ENCODE measurements at places on chromosomes 6 and 20.
A peak's percentile ranks its signal among the peaks of the same experiment; 100 is the strongest.

DNA sequence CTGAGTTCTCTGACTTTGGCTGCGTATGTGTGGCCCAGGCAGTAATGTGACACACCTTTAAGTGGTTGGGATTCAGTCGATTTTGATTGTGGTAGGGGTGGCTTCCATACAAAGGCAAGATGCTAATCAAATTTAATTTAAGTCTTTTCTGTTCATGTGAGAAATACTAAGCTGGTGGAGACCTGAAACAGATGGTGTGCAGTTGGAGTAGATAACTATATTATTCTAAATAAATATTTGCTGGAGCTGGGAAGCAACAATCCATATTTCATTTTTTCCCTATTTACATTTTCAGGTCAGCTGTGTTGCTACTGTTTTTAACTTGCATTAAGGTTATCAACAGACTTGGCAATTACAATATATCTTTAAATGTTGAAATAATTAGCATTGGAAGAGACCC is 67.4 kb upstream of the C20orf144 start:
- no peak for DNase-seq

GRCh38 chr6:110421749-110422443 is 6.5 kb upstream of the DDO start:
- DNase-seq, result no peak

DNA sequence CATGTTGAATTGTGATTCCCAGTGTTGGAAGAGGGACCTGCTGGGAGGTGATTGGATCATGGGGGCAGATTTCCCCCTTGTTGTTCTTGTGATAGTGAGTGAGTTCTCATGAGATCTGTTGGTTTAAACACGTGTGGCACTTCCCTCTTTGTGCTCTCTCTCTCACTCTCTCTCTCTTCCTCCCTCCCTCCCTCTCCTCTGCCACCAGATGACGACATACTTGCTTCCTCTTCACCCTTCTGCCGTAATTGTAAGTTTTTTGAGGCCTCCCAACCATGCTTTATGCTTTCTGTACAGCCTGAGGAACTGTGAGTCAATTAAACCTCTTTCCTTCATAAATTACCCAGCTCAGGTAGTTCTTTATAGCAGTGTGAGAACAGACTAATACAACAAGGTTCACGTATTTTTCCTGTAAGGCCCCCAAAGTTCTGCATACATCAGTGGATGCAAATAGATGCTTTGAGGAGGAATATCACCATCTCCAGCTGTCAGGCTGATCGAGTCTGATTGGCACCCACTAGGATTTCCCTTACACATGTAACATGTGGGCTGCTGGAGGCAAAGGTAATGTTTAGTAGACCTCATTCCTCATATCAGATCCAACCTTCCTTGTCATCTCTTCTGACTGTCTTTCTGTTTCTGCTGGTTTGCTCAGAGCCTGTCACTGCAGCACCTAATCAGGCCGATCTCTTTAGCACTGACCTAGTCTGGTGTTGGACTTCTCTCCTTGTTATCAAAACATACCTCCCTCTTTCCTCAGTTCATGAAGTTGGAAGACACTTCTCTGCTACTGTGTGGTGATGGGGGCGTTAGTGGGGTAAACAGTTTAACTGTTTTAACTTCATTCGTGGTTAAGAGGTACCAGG is 54.3 kb upstream of the BACH2 start:
- no peak for DNase-seq

GRCh38 chr20:33933469-33933909 is 60.2 kb upstream of the RALY start:
- no peak for DNase-seq

- DNase-seq, result peak; percentile 88
These were observed 246.1 kb downstream of the LY86 start for GRCh38 chr6:6834356-6835222.

DNA sequence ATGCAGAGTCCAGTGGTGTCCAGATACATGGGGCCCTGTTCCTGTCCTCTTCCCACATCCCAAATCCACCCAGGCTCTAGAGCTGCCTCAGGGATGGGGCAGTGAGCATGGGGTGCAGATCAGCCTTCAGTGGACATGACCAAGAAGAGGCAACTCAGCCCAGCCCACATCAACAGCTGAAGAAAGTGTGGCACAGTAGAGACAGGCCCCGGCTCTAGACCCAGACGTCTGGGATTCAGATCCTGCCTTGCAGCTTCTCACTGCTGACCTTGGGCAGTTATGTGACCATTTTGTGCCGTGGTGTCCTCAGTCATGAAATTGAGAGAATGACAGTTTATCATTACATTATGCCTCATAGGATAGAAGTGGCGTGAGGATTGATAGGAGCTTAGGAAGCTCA is 54.6 kb upstream of the CST7 start:
- no peak for DNase-seq

- DNase-seq, result no peak
These were observed 70.1 kb downstream of the TRMT11 start for GRCh38 chr6:126056355-126057004.

GRCh38 chr6:63023726-63024125 is 187.5 kb upstream of the FKBP1C start:
- DNase-seq, result no peak

DNA sequence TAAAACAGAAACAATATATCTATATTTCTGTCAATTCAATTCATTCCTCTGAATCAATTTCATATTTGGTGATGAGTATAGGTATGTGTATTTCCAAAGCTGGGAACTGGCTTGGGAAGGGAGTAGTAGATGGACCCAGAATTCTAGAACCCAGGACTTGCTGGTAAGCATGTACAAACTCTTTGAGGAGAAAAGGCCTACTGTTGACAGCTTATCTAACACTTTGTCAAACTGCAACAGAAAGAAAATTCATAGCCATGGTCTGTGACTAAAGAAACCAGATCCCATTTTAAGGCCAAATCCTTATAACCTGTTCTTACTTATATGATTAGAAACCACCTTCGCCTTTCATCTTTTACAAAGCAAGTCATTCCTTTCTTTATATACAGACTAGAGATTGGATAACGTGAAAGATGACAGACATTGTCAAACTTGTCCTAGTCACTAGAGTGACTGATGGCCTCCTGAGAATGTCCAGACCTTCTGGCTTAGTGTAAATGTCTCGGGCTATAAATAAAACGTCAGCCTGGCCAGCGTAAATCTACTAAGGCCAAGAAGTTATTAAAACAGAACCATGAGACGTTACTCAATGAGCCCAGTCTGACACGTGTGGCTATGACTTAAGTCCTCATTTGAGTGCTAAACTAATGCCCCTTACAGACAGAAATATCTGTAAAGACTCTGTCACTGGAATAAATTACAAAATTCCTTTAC is 152.3 kb downstream of the ALDH8A1 start:
- no peak for DNase-seq

GRCh38 chr6:96872976-96873375 is 24.7 kb downstream of the NDUFAF4 start:
- DNase-seq, result no peak

DNA sequence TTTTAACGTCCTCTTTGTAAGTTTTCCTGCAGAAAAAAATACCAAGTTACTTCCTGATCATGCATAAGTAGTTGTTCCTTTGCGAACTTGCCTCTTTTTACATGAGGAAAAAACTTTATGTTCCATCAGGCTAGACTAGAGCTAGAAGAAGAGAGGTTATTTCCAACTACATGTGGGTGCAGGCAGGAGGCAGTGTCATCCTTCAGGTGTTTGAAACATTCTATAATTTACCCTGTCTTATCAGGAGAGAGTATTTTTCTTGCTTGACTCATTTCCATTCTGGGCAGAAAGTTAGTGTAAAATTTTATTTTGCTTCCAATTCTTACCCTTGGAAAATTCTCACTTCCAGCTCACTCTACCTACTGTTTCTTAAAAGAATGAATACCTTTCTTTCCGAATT is 28.5 kb upstream of the EPHA7 start:
- no peak for DNase-seq

DNA sequence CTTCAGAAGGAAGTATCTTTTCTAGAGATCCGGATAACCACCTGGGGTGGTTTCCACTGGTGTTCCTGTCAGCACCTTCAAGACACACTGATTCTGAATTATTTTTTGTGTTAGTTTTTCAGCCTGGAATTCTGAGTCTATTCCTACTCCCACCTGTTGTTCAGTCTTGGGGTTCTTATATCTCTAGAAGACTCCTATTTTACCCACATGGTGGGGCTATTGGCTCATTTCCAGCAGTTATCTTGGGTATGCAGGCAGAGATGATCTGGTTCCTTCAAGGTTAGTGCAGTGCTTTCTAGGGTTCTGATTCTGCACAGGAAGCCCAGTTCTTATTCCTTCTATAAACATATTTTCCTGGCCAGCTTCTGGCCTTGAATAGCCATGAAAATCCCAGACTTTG is 175.6 kb upstream of the PDE7B start:
- peak; percentile 26 for DNase-seq

DNA sequence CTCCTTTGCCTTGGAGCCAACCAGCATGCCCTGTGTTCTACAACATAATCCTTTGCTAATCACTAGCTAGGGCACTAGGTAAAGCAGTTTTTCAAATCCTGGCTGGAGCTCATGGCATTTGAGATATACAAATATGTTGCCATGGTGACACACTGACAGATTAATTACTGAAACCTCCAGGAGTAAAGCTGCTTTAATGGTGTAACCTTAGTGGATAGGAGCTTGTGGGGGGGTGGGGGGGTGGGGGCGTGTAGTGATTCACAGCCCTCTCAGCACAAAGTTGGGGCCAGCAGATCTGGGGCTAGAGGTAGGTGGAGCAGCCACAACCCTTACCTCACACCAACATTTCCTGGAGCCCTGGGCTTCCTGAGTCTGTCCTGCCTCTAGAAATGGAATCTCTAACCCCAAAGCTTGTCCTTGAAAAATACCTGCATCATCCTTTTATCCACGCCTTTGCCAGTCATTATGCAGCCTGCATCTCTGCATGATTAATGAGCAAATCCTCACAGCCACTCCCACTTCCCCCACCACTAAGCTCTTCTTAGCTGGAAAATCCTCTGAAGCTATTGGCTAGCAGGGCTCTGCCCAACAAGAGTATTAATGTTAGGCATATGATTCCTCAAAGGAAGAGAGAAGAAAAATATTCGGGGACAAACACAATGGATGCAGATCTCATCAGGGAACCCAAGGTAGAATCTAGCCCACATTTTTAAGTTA is 84.5 kb upstream of the PRND start:
- no peak for DNase-seq

DNA sequence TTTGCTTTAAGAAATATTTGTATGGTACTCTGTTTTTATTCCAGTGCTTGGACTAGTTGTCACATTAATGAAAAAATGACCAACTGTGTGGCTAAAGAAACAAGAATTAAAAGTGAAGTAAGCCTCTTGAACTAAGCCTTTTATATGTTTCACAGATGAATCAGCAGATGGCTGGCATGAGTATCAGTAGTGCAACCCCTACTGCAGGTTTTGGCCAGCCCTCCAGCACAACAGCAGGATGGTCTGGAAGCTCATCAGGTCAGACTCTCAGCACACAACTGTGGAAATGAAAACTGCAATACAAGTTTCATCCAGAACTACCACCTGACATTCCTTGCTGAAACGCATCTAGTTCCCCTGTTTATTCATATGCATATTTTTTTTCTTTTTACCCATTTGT is 96.8 kb downstream of the B3GAT2 start:
- DNase-seq, result no peak

DNA sequence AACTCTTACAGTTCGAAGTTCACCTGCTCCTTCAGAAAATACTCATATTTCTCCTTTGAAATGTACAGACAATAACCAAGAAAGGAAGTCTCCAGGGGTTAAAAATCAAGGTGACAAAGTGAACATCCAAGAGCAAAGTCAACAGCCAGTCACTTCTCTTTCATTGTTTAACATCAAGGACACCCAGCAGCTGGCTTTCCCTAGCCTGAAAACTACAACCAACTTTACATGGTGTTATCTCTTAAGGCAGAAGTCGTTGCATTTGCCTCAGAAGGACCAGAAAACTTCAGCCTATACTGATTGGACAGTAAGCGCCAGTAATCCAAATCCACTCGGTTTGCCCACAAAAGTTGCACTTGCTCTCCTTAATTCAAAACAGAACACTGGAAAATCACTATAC is 113.3 kb downstream of the HIVEP1 start:
- no peak for DNase-seq

GRCh38 chr6:11197175-11197536 is 35.3 kb downstream of the NEDD9 start:
- DNase-seq, result no peak

DNA sequence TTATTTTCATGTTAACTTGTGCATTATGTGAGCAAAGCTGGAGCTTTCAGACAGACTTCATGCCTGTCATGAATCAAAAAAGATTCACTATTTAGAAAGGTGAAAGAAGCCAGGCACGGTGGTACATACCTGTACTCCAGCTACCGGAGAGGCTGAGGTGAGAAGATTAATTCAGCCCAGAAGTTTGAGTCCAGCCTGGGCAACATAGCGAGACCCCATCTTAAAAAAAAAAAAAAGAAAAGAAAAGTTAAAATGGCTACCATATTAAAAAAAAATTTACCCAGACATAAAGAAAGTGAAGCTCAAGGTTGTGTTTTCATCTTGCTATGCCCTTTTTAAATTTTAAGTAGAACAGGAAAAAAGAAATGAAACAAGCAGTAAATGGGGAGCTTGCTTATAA is 889 bp downstream of the CASS4 start:
- no peak for DNase-seq

- DNase-seq, result no peak
These were observed 23.6 kb upstream of the RIPOR2 start for GRCh38 chr6:24959319-24959718.

- no peak for DNase-seq
These were observed 6.0 kb downstream of the TMEM30A start for GRCh38 chr6:75278474-75279077.

GRCh38 chr20:53794529-53795115 is 201.0 kb upstream of the ZNF217 start:
- DNase-seq, result no peak
